Natural killer cell treated with Interleukin-12 subunit alpha and Interleukin-12 subunit beta and Interleukin-15 and Interleukin-18, amount 100 ng/mL, for 72 hours (primary cell): ENCODE measurements at places on chromosomes 13 and 19. TPM values are rescaled to one million over a fixed set of nuclear protein-coding genes. Genes with fewer than 3 reads are reported as not detected.
A peak's percentile ranks its signal among the peaks of the same experiment; 100 is the strongest.

DNA sequence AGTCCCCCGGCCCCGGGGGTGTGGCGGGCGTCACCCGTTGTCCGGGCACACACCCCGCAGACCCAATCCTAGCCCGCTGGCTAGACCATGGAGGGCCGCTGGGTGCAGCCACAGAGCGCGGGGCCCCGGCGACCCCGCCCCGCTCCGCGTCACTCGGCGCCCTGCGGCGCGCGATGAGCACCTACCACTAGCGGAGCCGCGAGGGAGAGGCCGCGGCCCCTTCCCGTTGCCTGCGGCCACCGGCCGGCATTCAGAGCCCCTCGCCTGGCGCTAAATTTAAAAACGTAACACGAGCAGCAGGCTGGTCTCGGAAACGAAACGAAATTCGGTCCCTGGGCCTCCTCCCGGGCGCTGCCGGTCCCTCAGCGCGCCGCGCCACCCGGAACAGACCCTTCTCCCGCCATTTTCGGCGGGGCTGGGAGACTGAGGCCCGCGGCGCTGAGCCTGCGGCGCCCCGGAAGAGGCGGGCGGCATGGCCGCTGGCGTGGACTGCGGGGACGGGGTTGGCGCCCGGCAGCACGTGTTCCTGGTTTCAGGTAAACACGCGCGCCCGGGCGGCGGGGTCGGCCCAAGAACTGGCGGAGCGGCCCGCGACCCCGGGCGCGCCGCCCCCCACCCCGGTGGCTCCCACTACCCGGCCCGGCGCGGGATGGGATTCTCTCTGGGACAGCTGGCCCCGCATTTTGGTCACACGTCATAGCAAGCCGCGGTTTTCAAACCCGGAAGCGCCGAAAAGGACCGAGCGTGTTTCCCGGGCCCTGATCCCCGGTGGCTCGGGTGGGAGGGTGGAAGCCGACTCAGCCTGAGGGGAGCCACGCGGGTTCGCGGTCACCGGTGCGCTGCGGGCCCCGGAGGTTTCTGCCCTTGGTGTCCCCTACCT is at the start of gene RNASEH2B:
Gene RNASEH2B, plus strand, starts transcription at position 187 of the 880 bp plus-strand sequence. Its CDS starts 286 bp downstream, at position 473.
- DNase-seq: peak; percentile 78

- DNase-seq: peak; percentile 74
Measured at GRCh38 chr19:34145741-34146202, 26.5 kb upstream of the LSM14A start.

Gene CGB8
- not detected for total RNA-seq

DNA sequence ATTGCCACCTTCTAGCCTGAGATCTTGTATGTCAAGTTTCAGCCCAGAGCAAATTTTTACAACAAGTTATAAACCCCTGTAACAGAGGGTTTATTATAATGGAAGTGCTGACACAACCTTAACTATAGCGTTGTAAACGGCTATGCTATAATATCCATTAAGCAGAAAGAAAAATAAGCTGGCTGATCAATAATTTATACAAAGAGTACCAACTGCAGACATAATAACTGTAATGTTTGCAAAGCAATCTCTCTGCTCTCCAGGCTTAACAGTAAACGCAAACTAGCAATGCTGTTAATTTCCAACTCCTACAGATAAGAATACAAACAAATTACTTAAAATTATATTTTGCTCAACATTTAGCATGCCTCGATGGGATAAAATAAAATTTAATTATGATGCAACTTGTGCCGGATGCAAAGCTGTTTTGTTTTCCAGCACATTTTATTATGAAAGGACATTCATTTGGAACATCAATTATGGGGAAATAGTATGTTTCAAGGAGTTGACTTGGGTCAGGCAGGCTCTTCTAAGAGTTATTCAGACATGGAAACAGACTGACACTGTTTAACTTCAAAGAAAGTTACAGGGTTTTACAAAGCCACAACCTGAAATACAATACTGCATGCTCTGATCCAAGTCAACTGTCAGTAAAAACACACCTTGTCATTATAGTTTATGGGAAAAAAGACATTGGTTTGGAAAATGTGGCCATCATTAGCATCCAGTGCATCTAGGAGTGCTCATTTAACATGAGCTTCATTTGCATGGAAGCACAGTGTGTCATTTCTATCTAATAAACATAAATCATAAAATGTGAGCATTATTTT is 6.6 kb upstream of the DACH1 start:
- no peak for DNase-seq

Gene NKPD1
- total RNA-seq: 0.22 TPM

DNA sequence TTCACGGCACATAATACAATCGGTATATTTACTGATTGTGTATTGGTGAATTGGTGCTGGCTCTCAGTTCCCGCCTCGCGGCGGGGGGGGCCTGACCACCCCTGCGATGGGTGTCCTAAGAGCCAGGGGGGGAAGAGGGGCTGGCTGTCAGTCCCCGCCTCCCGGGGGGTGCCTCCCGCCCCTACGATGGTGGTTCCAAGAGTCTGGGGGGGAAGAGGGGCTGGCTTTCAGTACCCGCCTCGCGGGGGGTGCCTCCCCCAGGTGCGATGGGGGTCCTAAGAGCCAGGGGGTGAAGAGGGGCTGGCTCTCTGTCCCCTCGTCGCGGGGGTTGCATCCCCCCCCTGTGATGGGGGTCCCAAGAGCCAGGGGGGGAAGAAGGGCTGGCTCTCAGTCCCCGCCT is 2321.8 kb upstream of the PCDH20 start:
- no peak for DNase-seq

Gene KLC3
- total RNA-seq: not detected

Gene CNFN
- not detected for total RNA-seq

GRCh38 chr13:36925603-36926002 is 5.6 kb upstream of the SMAD9 start:
- no peak for DNase-seq

Gene TMEM238
- 8.3 TPM for total RNA-seq

Gene SPACA6
- total RNA-seq: 3.0 TPM

Gene TMEM86B
- total RNA-seq: 8.3 TPM

- no peak for DNase-seq
Measured at GRCh38 chr13:52713894-52714293, 25.7 kb downstream of the CNMD start.

Gene CAPN12
- total RNA-seq: 3.6 TPM

- DNase-seq: no peak
Measured at GRCh38 chr13:74168263-74168675, 34.1 kb upstream of the KLF12 start.

DNA sequence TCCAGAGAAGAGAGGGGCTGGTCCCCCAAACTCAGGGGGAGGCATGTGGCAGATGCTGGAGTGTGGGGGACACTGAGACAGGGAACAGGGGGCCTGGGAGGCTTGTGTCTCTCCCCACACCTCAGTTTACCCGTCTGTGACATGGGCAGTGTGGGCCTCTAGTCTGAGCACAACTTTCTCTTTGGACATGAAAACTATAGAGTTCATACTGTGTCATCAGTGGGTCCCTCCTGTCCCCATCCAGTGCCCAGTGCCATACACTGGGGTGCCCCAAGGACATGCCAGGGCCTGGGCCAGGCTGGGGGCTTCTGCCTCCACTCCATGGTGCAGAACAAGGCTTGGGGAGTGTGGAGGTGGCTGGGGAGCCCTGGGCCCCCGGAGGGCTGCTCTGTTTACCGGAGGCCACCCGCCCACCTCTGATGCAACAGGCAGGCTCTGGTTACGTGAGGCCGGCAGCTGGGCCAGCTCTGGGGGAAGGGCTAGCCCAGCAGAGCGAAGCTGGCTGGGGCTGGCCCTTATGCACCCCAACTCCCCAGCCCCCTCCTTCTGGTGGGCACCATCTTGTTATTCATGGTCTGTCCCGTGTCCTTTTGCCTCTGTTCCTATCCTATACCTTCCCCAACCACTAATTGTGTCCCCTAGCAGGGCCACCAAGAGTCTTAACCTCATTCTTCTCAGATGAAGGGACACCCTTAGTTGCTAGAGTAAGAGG is 1.9 kb upstream of the MEF2B start:
- no peak for DNase-seq

- no peak for DNase-seq
Measured at GRCh38 chr13:107854880-107855279, 360.5 kb downstream of the LIG4 start.

GRCh38 chr19:56253737-56254136 is 18.8 kb upstream of the EDDM13 start:
- no peak for DNase-seq

Gene RDH8
- total RNA-seq: not detected

GRCh38 chr13:110445183-110445582 is 116.3 kb downstream of the RAB20 start:
- no peak for DNase-seq

- DNase-seq: no peak
Measured at GRCh38 chr13:111503905-111504695, 183.7 kb downstream of the TEX29 start.
